Fibroblast of mammary gland (primary cell): ENCODE measurements at places on chromosomes 1 and 21.

GRCh38 chr21:45833414-45833813, 148.2 kb upstream of the COL6A1 start:
- DNase-seq, result no peak

DNA sequence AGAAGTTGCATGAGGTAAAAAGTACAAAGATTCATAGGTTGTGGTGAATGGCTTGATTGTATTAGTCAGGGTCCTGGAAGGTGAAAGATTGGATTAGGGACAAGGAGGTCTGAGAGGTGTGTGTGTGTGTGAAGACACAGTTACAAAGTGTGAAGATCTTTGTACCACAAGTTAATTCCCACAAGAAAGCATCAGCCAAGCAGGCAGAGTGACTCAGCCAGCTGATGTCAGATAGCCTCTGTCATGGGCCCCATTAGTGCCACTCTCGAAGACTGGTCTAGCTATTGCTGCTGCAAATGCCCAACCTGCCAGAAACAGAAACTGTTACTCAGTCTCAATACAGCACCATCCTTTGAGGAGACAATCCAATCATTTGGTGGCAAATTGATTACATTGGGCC, 96.5 kb downstream of the DTL start:
- DNase-seq, result peak; percentile 30

GRCh38 chr1:20928146-20928545, 141.0 kb upstream of the HP1BP3 start:
- DNase-seq, result no peak

GRCh38 chr1:62288224-62288623, 31.0 kb downstream of the KANK4 start:
- no peak for DNase-seq

DNA sequence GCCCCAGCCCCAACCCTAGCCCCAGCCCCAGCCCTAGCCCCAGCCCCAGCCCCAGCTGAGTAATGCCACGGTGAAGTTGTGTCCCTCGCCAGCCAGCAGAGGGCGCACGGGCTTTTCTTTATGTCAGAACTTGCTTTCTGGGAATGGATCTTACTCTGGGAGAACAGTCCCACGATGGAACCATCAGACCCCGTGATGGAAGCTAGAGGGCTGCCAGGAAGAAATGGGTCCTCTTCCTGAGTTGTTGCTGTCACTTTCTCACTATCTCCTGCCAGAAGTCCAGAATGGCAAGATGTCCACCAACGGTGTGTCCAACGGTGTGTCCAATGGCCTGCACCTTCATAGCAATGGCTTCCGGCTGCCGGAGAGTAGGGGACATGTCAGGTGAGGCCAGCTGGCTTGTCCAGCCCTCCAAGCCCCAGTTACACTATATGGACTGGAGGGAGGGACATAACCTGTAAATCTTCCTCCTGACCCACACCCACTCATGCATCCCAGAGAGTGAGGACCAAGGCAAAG, 25.1 kb upstream of the TMEM222 start:
- peak; percentile 57 for DNase-seq

DNA sequence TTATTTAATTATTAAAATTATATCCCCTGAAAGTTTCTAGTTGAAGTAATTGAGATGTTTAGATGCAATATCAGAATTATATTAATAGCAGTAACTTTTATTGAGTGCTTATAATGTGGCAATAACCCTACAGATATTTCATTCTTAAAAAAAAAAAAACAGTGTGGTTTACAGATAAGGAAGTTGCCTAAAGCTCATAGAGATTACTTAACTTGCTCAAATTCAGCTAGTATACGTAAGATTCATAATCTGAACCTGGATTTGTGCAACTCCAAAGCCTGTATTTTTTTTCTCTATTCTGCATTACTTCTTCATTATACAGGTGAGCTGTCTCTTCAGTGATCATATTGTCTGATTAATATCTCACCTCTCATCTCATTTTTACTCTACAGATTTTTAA, 156.0 kb upstream of the PTBP2 start:
- DNase-seq, result no peak

DNA sequence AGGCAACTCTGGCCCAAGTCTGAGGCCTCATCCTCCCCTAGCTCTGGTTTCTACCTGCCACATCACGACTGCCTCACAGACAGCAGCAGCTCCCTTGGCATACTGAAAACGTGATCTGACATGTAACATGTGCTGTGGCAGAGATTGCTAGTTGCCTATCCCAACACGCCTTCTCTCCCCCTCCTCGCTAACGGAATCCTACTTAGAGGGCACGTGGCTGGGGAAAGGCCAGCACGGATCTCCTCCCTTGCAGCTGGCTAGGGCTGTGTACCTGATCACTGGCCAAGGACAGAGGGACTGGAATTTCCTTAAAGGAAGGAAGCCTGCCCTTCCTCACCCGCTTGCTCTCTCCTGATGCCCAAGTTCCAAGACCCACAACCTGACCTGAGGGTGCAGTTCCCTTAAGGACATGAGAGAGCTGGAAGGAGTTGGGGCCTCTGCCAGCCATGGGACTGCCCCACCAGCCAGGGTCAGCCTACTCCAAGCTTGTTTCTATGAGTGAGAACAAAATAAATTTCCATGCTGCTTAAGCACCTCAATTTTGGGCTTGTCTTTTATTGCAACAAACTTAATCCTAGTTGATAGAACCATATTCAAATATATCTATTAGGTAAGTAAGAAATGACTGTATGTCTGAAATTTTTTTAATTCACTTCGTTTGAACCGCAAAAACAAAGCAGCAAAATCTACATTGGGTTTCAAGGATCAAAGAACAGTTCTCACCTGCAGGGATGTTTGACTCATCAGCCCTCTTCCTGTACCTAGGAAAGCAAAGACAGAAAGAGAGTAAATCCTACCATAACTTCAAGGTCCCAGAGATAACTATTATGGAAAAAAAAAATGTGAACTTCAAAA, 7.2 kb downstream of the SETD4 start:
- no peak for DNase-seq

DNA sequence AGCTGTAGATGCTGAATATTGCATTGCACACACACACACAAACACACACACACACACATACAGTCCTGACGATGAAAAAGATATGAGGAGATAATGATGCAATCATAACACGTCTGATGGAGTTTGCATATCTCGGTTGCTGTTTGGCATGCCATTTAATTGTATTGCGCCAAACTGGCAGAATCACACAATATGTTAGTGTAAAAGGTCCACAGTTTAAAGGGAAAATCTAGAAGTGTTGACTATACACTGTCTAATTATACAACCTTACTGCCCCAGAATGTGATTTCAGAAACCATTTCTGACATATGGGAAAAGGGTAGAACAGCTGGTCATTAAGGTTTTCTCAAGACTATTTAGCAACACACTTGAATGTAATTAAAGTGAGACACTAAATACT, 123.7 kb upstream of the PROX1 start:
- no peak for DNase-seq

- DNase-seq, result no peak
These were observed 14.6 kb upstream of the PARP1 start for GRCh38 chr1:226422478-226422877.

GRCh38 chr1:40308036-40308727, 8.9 kb downstream of the COL9A2 start:
- no peak for DNase-seq

GRCh38 chr1:115874497-115874896, 33.6 kb upstream of the NHLH2 start:
- DNase-seq, result no peak

GRCh38 chr1:171296897-171297296, 17.1 kb upstream of the FMO4 start:
- no peak for DNase-seq

GRCh38 chr1:184156521-184157393, 105.2 kb downstream of the TSEN15 start:
- DNase-seq, result no peak

DNA sequence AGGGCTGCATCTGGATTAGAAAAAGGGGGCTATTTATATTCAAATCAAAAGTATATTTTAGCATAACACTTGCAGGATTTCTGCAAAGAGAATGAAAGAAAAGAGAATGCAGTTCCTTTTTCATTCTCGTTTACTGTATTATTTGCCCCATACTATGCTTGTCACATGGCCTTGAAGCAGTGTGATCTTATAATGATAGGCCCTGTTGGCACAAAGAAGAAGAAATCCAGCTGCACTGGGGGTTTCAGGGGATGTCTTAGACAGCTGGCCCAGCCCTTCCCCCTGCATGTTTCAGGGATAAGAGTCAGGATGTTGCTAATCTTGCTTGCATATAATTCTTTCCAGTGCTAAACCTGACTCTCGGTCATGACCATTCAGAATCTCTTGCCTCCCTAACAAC, 369.5 kb downstream of the SEC16B start:
- no peak for DNase-seq

DNA sequence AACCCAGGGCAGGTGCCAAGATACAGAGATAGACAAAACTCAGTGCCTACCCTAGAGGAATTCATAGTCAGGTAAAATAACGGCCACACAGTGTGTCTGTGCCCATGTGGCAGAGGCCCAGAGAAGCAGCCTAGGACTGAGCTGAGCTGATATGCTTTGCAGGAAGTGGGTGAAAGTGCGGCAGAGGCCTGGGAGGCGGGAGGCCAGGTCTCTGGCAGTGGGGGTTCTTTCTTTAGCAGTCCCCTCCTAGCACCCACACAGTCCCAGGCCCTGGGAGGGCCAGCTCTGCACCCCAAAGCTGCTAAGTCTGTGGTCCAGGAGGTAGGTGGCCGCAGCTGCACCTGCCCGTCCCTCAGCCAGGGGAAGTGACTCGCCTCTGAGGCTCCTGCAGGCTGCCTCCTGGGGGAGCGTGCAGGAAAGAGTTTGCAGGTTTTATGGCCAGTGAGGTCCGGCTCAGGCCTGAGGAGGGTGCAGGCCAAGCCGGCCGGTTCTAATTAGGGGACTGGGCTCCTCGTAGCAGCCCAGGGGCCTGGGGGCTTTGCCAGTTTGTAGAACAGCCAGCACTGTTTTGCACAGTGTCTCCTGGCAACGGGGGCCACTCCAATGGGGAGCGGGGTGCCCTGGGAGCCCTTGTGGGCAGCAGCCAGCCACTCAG, 107.9 kb downstream of the SPSB1 start:
- DNase-seq, result no peak

- no peak for DNase-seq
These were observed 363.7 kb downstream of the MATN1 start for GRCh38 chr1:30359539-30360220.

GRCh38 chr1:215056584-215056983, 26.0 kb upstream of the KCNK2 start:
- peak; percentile 79 for DNase-seq

GRCh38 chr1:45974541-45975269, 157.7 kb downstream of the PIK3R3 start:
- peak; percentile 2 for DNase-seq

- DNase-seq, result no peak
These were observed 2.9 kb downstream of the NCDN start for GRCh38 chr1:35560256-35561225.

DNA sequence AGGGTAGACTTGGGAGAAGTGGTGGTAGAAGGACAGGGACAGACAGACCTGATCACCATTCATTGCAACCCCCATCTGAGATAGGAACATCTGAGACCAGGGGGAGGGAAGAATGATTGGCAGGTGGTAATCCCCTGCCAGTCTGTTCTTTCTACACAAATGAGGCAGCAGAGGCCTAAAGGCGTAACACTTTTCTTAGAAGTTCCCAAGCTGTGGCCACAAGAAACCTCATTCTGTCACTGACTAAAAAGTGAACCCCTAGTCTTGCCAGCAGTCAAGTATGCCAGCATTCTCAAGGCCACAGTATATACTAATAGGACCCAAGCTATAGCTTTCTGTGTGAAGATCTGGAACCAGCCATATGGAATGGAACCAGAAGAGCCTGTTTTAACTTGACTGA, 638.0 kb downstream of the KCNT2 start:
- DNase-seq, result no peak

DNA sequence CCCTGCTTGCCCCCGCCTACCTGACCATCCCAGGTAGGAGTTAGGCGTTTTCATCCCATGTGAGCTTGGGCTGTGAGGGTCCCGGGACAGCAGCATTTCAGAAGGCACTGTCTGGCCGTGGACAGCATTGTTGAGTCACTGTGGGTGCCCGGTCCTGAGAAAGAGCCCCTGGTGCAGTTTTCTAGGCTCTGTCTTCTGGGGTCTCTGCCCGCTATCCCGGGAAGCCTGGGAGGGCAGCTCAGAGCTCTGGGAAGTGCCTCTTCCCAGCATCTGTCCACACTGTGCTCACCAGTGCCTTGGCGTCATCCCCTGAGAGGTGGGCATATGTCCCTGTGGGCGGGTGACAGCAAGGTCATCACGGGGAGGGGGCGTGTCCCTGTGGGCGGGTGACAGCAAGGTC, 11.4 kb upstream of the ZNF669 start:
- no peak for DNase-seq

- DNase-seq, result no peak
These were observed 1.5 kb upstream of the DNAJB4 start for GRCh38 chr1:78003070-78003746.

GRCh38 chr1:17125756-17126237, 6.5 kb upstream of the PADI2 start:
- peak; percentile 65 for DNase-seq

GRCh38 chr1:89487972-89488371, 36.7 kb upstream of the LRRC8B start:
- no peak for DNase-seq

DNA sequence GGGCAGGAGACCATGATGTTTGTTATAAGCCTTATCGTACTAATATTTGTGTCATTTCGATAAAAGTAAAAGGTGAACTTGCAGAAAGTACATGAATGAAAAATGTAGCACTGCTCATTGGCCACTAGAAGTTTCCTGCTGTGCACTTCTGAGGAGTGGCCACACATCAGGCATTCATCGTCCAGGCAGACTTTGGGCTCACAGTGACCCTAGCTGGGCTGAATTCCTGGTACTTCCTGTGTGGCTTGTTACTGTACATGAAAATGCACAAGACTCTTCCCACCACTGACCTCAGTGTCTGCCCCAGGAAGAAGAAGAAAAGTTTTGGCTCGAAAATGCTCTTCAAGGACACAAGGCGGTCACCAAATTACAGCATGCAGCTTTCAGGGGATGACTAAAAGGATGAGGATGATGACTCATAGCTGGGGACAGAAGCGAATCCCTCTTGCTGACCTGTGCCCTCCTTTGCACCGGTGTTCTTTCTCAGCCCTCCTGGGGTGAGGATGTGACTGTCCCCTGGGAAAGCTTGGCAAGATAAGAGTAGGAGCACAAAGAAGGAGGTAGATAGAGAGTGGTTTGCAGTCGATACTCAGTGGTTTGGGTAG, 252.4 kb upstream of the KAZN start:
- DNase-seq, result peak; percentile 64

DNA sequence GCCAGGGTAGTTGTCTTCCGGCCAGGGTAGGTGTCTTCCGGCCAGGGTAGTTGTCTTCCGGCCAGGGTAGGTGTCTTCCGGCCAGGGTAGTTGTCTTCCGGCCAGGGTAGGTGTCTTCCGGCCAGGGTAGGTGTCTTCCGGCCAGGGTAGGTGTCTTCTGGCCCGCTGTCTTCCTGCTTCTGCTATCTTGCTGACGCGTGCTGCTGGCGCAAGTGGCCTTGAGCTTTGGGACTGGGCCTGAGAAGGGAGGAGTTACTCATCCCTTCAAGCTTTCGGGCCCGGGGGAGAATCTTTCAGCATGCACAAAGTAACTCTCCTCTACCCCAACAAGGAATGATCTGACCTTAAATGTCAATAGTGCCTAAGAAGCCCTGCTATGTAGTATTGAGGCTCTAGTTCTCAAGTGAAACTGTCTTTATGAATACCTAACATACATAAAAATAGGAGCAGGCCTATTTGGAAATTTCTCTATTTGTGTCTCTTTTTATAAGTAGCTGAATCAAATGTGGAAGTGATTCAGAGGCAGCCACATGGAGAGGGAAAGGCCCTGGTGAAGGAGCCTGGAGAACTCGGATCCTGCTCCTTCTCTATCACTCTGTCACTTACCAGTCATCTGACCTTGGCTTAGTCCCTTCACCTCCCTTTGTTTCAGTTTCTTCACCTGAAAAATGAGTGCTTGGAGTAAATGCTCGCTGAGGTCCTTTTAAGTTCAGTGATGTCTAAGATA, 65.6 kb downstream of the RGL1 start:
- DNase-seq, result peak; percentile 78
